ENCODE measurements at places on chromosomes 6 and 20.

GRCh38 chr6:11795403-11795802 is 16.8 kb upstream of the ADTRP start:
- DNase-seq: no peak

DNA sequence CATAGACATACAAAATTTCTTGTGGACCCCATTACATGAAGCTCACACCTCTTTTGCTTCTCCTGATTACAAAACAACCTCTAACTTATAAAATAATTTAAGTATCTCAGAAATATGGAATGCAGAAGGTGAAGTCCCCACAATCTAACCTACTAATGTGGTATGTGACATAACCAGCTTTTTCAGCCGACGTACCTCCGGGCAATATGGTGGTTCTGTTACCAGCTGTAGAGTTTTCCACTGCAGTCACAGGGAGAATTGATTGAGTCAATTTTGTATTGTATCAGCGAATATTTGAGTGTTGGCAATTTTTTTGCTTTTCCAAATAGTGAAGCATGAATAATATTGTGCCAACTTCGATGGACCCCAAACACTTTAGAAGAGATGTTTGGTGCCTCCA is 15.7 kb upstream of the SPO11 start:
- DNase-seq: no peak

- no peak for DNase-seq
Measured at GRCh38 chr20:48612335-48612734, 215.5 kb downstream of the PREX1 start.

DNA sequence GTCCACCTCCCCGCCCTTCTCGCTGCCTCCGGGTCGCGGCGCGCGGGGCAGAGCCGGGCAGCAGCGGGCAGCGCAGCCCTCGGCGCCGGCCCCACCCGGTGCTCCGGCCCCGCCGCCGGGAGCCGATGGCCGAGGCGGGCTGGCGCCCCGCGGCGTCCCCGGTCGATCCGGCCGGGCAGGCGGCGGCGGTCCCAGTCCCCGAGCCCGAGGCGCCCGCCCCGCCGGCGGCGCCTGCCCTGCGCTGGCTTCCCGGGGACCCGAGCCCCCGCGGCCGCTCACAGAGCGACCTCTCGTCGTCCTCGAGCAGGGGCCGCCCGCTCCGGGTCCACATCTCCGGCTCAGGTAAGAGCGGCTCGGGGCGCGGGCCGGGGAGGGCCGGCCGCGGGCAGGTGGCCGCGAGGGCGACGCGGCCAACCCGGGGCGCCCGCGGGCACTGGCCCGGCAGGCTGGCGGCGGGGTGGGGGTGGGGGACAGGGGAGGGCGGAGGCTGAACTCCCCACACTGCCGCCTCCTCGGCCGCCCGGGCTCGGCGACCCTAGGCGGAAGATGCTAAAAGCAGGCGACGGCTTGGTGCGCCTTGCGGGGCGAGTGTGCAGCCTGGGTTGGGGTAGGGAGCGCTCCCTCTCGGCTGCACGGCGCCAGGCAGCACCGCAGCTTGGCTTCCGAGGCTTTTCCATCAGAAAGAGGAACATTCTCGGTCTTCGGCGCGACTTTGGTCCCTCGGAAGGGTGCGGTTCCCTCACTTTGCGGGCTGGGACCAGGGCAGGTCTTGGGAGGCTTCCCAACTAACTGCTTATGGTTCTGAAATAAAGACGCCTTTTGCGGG is 25.6 kb upstream of the FUCA2 start:
- peak; percentile 74 for DNase-seq

DNA sequence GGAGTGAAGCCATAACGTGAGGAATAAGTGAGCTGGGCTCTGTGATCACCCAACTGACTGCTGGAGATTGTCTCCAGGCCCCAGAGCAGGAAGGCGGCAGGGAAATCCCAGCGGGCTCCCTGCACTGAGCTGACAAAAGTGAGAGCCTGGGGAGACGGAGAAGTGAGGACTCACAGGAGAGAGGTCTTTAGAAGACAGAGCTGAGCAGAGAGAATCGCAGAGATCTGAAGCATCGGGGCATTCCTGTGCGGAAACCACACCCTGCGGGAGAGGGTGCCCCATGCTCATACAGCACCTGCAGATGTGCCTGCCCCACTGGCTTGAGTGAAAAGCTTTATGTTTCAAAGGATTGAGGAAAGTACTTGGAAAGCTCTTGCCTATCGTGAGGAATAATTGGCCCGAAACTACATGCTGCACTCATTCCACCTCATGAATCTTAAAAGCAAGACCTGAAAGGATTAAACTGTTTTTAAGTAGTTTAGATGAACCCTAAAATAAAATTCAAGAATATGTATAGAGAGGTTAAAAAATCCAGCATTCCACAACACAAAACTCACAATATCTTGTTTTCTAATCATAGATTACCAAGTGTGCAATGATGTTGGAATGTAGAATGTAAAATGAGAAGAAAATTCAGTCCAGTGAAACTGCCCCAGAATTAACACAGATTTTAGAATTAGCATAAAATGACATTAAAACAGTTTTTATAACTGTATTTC is 17.7 kb upstream of the THBS2 start:
- DNase-seq: peak; percentile 46

GRCh38 chr6:133843098-133843497 is 45.8 kb upstream of the TCF21 start:
- no peak for DNase-seq

- no peak for DNase-seq
Measured at GRCh38 chr6:77037439-77037838, 425.9 kb downstream of the HTR1B start.

DNA sequence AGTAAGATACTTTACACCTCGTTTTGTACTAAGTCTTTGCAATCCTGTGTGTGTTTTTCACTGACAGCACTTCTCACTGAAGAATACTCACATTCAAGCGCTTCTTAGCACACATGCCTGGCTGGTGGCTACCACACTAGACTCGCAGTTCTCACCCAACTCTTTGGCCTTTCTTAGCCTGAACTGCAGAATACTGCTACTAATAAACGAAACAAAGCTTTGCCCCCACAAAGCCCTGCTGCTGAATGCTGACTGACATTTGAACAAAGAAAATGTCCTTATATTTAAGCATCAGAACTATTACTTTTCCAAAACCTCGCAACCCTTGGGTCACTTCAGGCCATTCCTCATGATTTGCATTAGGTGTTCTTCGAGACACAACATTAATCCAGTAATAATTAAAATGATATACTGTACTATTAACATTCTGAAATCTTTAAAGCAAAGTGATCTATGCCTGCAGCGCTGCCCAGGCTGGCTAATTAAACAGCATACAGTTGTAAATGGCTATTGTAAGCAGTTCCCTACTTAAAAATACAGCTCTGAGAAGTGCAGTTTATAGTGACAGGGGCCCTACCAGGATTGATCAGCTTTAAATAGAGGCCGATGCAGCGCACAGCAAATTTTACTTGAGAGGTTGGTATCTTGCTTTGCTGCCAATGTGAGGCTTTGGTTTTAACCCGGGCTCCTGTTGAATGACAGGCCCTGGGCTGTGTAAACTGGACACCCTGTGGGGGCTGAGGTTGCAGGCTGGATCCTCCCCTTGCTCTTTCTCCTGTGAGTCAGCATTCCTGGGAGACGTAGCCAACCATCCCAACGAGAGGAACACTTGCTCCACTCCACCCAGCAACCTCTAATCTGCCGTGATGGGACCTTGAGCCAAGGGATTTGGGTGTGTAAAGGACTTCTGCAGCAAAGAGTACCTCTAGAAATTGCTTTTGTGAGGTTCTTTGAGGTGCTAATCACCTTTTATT is 899.0 kb downstream of the TFAP2A start:
- peak; percentile 57 for DNase-seq

DNA sequence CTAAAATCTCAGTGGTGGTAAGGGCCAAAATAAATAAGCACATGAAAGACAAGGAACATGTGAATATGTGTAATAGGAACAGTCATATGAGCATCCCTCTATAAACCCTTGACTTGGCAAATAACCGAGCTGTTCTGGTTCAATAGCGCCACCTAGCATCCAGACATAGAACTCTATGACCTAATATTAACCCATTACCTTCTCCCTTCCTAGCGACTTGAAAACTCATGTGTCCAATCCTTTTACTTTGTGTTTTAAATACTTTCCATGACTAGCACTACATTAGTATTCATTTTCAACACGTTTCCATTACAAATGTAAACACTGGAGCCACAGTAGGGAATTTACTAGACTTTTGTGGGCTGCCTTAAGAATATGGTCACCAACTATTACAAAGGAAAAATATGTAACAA is 279.7 kb downstream of the UST start:
- no peak for DNase-seq

DNA sequence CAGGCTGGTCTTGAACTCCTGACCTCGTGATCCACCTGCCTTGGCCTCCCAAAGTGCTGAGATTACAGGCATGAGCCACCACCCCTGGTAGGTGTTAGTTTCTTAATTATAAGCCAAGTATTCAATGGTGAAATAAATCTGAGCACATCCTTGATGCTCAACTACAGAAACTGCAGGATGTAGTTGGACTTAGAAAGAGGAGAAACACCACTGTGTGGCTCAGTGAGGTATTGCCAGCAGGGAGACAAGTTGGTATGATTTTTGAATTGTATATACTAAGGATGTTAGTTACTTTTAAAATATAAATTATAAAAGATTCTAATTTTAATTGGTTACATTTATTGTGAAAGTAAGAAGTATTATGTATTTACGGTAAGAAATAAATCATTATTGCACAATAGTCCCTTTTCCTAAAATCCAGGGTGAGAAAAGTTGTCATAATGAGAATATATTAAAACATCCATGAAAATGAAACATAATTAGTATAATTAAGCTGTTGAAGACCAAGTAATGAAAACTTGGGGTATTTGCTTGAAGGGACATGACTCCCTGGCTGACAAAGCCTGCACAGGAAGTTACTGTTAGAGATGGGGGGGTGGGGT is 17.6 kb downstream of the SLC18B1 start:
- no peak for DNase-seq

DNA sequence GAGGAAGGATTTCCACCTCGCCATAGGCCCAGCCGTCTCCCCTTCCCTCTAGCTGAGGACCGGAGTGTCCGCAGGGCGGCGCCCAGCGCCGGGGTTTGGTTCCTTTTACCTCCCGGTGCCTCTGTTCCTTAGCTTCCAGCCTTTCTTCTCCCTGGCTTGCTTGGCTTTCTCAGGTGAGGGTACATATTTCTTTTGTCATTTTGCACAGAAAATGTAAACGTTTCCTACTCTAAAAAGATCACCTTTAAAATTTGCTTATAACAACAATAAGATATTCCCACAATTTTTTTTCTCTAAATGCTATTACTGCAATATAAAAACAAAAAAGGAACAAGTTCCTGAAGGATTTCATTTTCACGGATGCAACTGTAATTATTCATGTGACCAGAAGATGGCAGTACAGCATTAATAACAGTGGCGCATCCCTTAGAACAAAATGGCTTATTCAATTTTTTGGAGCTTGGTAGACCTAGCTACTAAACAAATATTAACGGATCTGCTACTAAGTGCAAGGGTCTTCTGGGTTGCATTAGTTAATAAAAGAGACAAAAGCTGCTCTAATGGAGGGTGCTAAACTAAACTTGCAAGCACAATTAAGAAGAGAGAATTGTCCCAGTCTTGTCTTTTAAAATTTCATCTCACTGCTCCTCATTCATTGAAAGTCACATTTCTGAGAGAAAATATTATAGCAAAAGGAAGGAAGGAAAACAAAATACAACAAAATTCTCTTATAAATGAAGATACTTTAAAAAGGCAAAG is 172.9 kb downstream of the ADGRG6 start:
- DNase-seq: peak; percentile 72

- peak; percentile 45 for DNase-seq
Measured at GRCh38 chr20:23255716-23256385, 94.7 kb upstream of the NXT1 start.

DNA sequence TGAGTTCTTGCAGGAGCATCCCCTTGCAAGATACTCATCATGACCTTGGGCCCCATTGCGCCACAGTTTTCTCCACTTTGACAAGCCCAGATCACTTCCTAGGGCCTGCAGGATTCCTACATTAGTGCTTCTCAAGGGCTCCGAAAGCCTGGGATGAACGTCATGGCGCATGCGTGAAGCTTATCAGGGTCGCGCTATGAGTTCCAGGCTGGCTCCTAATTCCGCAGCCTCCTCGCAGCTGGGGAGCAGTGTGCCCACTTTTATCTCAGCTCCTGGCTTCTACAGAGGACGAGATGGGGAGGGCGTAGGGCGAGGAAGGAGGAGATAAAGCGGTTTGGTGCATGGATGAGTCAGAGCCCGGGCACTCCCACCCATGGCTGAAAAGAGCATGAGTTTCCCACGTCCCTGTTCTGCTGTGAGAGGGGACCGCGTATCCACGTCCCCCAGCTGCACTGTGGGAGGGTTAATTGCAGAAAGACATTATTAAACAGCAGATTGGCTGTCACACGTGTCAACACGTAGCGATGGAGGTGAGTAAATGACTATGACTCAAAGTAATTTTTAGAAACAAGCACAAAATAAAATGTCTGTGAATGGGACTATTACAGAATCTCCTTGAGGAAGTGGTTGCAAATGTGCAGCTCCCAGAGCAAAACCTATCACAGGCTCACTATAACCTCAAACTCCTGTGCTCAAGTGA is 72.9 kb upstream of the DSP start:
- no peak for DNase-seq

DNA sequence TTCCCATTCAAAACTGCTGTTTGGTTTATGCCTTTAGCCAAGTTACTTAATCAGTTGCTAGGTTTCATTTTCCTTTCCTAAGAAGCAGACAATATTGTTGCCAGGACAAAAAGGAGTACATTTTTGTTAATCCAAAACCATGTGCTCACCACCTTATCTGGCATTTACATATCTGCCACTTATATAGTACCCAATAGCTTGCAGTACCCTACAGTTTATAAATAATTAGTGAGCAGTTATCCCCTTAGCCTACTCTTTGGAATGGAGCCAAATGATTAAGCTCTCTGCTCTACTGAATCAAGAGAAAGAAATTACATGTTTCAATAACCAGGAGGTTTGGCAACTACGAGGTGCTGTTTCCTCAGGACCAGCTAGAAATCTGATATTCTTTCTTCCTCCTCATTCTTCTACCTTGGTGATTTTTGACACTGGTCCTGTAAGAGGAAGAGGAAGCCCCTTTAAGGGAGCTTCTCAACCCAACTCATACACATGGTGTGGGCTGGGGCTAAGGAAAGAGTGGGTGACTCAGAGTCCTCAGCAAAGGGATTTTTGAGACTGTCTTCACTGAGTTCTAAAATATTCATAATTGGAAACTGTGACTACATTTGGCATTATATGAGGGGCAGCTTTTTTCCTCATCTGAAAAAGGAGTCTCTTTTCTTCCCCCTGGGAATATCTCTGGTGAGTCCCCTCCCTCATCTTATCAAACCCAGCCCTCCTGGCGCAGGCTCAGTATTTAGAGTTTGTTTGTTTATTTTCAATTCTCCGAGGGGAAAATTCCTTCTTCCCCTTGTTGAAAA is 1.5 kb downstream of the ZNFX1 start:
- no peak for DNase-seq

DNA sequence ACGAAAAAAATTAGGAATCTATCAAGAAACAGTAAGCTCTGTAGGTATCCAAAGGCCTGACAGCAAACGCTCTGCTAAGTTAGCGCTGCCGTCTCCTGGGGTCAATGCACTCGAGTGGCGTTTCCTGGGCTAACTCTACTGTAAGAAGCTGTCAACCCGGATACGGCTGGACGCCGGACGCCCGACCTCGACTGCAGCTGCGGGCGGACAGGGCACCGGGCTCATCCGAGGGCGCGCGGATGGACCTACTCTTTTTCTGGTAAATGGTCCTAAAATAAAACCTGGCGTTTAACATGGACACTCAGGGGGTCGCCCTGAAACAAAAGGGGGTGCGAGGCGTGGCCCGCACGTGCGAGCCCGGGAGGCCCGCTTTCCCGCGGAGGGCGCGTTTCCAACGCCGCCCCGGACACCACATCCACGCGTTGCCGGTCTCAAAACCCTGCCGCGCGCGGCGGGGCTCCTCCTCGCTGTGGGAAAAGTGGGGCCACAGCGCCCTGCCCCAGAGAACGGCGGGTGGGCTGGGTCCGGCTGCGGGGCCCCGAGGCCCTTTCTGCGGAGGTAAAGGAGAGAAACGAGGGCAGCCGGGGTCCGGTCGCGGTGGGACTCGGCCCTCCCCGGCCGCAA is 537 bp downstream of the TCP1 start:
- peak; percentile 52 for DNase-seq
